ENCODE measurements at places on chromosomes 2 and 18. TPM values are rescaled to one million over a fixed set of nuclear protein-coding genes. Genes with fewer than 3 reads are reported as not detected.

GRCh38 chr18:3084206-3084605, 71.3 kb upstream of the LPIN2 start:
- no peak for DNase-seq

- peak; percentile 70 for DNase-seq
These were observed 31.2 kb downstream of the C1D start for GRCh38 chr2:68031542-68032160.

DNA sequence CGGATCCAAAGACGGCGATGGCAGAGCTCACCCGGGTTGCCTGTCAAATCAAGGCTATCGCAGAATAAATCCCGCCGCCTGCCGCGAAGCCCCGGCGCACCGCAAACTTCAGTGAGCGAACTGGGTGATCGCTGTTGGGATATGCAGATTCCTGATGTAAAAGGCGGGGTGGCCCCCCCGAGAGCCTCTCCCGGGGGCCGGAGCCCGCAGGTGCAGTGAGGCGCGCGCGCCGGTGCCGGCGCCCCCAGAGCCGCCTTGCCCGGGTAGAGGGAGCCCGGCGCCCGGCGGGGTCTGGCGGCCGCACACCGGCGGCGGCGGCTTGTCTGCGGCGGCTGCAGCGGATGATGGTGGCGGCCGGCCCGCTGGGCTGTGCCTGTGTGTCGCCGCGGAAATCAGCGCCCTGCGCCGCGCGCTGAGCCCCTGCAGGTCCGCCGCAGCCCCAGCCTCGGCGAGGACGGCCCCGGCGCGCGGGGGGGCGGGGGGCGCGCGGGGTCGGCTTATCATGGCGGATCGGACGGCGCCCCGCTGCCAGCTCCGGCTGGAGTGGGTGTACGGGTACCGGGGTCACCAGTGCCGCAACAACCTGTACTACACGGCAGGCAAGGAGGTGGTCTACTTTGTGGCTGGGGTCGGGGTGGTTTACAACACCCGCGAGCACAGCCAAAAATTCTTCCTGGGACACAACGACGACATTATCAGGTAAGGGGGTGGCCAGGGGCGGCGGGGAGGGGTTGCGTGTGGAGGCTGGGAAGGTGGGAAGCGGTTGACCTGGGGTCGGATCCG, 1.3 kb downstream of the EML6 start:
- no peak for DNase-seq

GRCh38 chr18:13260197-13260934, 41.8 kb downstream of the LDLRAD4 start:
- no peak for DNase-seq

GRCh38 chr2:199662255-199662654, 188.7 kb downstream of the FTCDNL1 start:
- DNase-seq = no peak

DNA sequence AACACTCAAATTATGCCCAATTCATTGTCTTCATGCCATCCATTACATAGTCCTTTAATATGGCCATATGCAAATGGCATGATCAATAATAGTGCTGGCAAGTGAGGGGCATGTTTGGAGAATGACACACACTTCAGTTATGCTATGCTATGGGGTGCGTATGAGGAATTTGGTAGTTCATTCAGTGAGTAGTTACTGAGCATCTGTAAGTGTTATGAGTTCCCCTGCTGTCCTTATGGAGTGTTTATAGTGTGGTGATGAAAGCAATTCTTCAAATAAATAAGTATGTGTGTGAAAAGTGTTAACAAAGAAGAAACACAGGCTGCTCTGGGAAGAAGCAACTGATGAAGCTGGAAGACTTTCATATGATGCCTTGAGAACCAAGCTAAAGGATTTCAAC, 383.7 kb upstream of the SLC14A2 start:
- DNase-seq = peak; percentile 52

DNA sequence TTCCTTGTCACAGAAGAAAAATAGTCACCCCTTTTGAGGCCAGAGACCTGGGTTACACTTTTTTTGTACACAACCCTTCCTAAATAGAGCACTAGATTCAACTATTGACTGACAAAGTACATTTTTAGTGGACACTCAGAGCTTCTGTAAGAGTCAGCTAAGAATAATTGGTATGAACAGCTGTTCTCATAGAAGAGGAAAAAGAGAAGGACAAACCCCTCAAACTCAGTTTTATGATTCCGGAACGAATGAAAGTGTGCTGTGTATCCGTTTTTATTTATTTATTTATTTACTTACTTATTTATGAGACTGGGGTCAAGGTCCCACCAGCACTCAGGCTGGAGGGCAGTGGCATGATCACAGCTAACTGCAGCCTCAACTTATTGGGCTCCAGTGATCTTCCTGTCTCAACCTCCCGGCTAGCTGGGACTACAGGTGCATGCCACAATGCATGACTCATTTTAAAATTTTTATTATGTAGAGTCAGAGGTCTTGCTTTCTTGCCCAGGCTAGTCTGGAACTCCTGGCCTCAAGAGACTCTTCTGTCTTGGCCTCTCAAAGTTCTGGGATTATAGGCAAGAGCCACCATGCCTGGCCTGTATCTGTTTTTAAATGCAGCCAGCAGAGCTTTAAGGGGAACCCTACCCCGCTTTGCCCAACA, 36.0 kb upstream of the FZD5 start:
- no peak for DNase-seq

Gene CPLX4
- not detected for polyA plus RNA-seq

Gene GREB1L
- polyA plus RNA-seq = 0.01 TPM
